ENCODE measurements at places on chromosomes 5 and 9.

DNA sequence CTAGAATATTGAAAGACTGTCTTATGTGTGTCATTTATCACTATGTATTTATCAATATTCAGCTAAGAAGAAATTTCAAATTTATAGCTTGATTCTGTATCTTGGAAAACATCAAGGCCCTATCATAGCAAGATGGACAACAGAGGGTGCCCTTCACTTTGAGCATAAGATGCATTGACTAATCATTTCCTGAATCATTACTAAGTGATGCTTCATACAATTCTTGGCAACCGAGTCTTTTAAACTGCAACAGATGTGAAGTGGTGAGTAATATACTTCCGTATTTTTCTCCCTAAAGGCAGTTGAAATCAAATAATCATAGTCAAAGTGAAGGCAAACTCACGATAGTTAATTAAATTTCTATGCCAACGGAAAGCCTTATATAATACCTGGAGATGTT is 318.6 kb upstream of the RGMB start:
- no peak for DNase-seq

GRCh38 chr9:130114741-130115140 is 57.5 kb upstream of the NCS1 start:
- no peak for DNase-seq

DNA sequence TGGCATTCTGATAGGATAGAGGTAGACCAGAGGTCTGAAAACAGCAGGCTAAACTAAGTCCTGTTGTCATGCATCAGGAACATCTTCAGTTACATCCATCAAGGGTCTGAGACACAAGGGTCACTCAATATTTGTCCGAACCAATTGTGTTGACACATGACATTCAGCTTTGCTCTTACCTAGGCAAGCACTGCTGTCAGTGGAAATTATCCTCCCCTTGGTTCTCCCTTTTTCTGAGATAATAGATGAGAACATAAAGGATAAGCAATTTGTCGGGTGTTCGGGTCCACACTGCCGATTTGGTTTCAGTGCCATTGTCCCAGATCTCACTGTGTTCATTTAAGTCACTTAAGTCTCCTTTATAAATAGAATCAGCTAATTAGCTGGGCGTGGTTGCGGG is 148.3 kb upstream of the MSX2 start:
- DNase-seq = no peak

GRCh38 chr5:31097851-31098250 is 95.6 kb upstream of the CDH6 start:
- no peak for DNase-seq

GRCh38 chr5:153883854-153884611 is 154.7 kb downstream of the FAM114A2 start:
- DNase-seq = no peak

DNA sequence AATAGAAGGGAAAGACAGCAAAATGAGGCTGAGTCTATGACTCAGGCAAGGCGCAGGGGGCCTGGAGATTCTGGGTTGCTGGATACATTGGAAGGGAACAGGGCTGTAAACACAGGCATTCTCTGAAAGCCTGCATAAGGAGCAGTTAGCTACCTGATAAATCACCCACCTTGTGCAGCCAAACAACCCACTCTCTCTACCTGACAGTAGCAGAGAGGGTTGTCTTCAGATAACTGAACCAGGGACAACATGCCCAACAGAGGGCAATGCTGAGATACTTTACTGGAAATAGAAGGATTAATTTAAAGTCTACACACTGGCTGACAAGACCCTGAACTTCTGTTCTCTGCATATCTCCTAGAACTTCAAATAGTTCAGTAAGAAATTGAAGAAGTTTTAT is 161.6 kb downstream of the KCTD16 start:
- DNase-seq = no peak

DNA sequence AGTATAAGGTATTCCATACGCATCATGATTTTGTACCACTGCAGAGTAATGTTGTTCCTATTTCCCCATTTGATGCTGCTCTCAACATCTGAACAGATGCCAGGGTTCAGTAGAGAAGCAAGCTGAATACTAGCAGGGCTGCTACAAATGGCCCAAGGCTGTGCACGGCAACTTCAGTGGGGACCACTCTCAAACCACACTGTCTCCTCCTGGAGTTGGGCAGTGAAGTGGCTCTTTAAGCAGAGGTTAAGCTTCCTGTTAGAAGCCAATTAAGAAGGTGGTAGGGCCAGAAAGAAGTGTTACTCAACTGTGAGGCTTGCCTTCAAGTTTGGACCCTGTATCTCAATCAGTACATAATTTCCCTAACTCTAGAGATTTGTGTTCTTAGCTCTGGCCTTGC is 32.0 kb downstream of the TMEM245 start:
- no peak for DNase-seq

GRCh38 chr5:150661821-150662596 is 958 bp downstream of the MYOZ3 start:
- DNase-seq = no peak

- DNase-seq = no peak
These were observed 75.8 kb downstream of the INSYN2B start for GRCh38 chr5:169904508-169904907.

GRCh38 chr5:102591650-102592049 is 92.8 kb upstream of the SLCO6A1 start:
- DNase-seq = no peak

DNA sequence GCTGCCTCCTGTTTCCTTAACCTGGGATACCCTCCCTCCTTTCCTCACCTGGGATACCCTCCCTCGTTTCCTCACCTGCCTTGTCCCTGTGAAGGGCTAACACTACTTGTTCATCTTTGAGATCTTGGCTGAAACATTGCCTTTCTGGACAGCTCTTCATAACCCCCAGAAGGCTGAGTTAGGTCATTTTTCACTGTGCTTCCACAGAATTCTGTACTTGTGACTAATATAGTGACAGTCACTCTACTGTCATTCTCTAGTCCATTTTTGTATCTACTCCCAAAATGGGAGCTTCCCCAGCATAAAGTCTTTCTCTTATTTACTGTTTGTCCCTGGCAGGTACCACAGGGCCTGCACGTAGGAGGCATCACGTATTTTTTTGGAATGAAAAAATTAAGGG is 21.5 kb upstream of the DAB2 start:
- no peak for DNase-seq

- DNase-seq = no peak
These were observed 320.4 kb upstream of the KLF4 start for GRCh38 chr9:107809871-107810460.

DNA sequence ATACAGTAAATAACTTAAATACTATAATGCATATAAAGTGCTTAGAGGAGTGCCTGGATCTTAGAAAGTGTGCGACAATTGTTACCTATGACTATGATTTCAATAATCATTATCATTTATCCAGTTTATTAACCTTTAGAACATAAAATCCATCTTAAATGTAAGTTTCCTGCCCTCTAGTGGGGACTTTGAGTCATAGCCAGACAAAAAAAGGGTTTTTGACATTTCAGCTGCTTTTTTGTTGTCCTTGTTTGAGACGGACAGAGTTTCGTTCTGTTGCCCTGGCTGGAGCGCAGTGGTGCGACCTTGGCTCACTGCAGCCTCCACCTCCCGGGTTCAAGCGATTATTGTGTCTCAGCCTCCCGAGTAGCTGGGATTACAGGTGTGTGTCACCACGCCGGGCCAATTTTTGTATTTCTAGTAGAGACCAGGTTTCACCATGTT is 9.7 kb upstream of the C9orf152 start:
- DNase-seq = no peak
